ENCODE measurements at places on chromosomes 5 and 9.

DNA sequence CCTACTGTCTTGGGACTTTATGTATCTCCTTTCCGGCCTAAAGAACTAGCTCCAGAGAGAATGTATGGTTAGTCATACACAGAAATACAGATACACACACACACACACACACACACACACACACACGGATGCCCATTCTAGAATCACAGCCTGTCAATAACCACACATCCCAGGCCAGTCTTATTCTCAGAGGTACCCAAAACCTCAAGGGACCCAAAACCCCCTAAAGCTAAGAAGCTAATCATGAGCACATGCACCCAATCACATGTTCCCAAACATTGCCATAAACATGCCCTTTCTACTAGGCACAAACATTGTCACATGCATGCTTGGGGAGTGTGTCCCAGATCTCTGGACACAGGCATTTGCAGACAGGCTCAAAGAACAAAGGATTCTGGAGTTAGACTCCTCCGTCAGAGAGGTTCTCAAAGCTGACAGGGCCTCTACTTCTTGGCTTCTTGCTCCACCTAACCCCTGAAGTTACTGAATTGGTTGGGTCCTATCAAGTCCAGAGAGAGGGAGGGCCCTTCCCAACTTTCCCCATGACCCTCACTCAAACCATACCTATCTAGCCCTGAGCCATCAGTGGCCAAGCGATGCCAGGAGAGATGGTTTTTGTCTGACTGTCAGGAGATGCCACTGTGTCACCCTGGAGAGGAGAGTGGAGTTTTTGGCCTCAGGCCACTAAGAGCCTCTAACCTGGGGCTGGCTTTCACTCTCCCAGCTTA, 78.7 kb downstream of the NRG2 start:
- DNase-seq: no peak

DNA sequence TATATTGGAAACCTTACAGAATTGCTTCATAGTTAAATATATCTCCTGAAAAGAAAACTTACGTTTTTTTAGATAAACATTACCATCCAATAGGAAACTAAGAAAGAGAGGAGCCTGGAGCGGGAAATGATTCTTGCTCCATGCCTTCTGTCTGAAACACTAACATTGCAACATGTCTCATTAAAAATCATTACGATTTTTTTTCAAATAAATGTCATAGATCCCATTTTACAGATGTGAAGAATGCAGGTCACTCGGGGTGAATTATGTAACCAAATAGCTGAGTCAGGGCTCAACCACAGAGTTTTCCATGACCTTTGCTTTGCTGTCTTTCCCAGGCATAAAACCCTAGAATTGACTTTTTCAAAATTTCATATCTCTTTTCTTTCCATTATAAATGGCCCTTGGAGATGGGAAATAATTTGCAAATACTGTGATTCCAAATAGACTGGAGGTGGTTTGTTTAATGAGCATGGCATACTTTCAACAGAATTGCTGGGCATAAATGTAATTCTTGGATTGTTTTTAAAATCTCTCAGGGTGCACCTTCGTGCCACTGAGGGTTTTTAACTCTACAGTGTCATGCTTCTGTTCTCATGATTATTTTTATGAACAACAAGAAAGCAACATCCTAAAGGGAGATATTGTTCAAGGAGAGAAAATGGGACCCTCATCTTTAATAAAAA, 302.8 kb downstream of the EBF1 start:
- DNase-seq: no peak

- DNase-seq: no peak
Measured at GRCh38 chr5:170223360-170223759, 9.4 kb upstream of the C5orf58 start.

GRCh38 chr5:72465601-72466563, 41.3 kb downstream of the ZNF366 start:
- peak; percentile 22 for DNase-seq

DNA sequence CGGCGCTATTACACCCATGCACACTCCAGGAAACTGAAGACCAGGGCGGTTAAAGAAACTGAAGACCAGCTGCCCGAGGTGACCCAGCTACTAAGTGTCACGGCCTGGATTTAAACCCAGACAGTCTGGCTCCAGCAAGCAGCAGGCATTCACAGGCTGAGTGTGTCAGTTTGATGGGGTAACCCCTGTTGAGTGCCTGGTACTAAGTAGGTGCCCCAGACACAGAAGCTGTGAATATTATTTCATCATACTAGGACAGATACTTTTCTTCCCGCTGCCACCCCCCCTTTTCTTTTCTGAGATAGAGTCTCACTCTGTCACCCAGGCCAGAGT, 7.3 kb downstream of the ENG start:
- no peak for DNase-seq

DNA sequence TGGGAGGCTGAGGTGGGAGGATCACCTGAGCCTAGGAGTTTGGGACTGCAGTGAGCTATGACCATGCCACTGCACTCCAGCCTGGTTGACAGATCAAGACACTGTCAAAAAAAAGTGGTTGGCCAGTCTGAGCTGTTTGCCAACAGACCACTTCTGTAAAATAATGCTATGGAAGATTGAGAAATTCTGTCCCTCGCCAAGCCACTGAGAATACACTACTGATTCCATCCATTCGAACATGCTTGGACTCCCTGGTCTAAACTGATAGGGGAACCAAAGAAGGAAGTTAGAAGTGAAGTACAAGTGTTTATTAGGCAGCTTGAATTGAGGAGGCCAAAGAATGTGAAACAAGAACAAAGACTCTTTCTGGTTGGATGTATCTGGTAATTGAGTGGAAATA, 27.2 kb downstream of the ENC1 start:
- no peak for DNase-seq

- DNase-seq: no peak
Measured at GRCh38 chr5:135874461-135874860, 21.2 kb downstream of the IL9 start.

- DNase-seq: no peak
Measured at GRCh38 chr5:161483721-161484120, 62.8 kb downstream of the GABRB2 start.

DNA sequence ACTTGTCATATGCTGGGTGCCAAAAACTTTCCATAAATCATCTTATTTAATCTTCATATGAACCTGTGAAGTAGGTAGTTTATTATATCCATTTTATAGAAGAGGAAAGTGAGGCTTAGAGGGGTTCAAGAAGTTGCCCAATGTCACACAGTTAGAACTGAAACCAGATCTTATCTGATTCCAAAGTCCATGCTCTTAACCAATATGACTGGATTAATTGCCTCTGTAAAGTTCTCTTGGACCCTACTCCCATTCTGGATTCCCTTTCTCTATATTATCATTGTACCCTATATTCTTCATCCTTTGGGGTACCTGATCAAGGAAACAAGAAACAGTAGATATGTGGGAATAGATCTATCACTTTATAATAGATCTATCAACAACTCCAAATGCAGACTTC, 64.5 kb upstream of the GCNT4 start:
- no peak for DNase-seq

DNA sequence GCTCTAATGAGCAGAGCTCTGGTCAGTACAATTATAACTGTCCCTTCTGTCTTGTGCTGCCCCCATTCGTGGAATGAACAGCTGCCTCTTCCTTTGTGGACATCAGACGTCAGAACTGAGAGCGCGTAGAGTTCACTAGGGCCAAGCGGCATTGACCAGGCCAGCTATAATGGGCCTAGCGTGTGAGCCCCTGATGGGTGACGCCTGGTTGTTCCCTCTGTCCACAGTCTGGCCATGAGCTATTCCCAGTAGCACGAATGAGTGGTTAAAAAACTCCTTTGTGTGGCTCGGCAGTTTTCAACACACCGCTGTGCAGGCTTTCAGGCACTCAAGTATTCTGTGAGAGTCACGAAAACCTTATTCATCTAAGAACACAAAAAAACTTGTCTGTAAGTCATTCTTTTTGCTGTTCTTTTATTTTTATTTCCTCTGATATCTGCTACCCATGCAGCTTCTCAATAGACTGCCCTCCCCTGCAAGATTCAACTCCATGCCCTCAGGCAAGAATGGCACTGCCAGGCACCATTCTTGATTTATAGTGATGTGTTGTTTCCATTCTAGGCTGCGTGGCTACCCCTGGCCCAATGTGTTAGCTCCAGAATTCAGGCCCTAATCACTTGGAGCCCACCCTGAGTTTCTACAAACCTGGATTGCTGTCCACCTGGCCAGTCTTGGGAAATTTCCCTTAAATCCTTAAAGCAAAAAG, 52.5 kb downstream of the ANKDD1B start:
- no peak for DNase-seq

DNA sequence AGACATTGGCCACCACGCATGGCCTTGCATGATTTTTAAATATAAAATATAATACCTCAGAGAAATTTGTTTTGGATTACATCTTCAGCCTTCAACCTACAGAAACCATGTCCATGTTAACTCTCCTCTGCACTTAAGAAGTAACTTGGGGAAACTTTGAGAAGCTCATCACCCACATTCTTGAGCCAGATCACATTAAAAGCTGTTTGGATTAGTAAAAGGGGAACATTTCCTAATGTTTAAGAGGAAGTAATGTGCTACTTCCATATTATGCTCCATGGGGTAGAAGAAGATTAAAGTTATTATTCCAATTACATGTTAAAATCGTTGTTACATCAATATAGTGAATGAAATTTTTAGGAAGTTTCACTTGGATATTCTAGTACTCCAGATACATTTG, 10.4 kb upstream of the CEP120 start:
- DNase-seq: no peak

- DNase-seq: no peak
Measured at GRCh38 chr5:52582313-52582712, 205.4 kb upstream of the ITGA1 start.

DNA sequence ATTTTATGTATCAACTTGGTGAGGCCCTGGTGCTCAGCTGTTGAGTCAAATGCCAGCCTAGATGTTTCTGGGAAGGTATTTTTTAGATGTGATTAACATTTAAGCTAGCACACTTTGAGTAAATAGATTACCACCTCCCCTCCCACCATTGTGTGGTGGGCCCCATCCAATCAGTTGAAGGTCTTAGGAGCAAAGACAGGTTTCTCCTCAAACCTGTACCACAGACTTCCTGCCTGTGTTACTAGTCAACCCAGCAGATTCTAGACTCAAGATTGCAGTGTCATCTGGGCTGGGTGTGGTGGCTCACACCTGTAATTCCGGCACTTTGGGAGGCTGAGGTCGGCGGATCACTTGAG, 33.8 kb downstream of the MRPL36 start:
- no peak for DNase-seq

GRCh38 chr5:30581198-30581935, 612.1 kb upstream of the CDH6 start:
- DNase-seq: no peak

DNA sequence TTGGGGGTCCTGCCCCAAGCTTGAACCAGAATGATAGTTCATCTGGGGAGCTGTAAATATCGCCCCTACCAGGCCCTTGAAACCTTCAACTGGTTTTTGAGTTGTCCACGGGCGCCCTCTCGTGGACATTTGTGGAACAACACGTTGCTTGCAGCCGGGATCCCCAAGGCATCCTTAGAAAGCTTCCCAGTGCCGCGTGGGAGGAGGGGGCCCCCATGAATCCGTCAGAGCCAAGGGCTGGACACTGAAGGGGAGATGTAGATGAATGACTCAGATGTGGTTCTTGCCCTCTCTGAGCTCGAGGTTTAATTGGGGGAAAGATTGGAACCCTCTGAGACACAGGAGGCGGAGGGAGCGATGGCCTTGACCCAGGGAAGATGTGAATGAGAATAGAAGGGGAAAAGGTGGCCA, 31.8 kb upstream of the ORM1 start:
- DNase-seq: peak; percentile 60

- no peak for DNase-seq
Measured at GRCh38 chr5:6721442-6721841, 8.2 kb downstream of the TENT4A start.

DNA sequence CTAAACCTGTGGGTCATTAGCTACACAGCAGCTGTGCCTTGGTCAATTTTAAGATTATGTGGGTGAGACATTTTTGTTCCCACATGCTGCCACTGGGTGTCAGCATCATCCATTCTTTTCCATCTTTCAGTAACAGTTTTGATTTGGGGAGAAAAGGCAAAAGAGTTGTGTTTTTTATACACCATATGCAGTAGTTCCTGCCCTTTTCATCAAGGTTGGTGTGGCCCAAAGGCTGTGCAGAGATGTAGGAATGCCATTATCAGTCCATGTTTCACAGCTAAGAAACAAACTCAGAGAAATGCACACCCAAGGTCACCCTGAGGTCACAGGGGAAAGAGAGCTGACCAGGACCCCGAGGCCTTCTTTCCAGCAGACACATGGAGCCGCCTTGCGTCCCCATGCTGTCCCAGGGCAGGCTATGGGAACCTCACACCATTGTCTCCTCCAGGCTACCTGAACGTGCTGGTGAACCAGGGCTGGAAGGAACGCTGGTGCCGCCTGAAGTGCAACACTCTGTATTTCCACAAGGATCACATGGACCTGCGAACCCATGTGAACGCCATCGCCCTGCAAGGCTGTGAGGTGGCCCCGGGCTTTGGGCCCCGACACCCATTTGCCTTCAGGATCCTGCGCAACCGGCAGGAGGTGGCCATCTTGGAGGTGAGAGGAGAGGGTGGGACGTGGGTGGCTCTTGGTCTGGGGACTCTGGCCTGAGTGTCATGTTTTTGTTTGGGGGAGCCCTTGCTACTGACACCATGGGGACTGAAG, 27.8 kb upstream of the GRPEL2 start:
- peak; percentile 36 for DNase-seq

DNA sequence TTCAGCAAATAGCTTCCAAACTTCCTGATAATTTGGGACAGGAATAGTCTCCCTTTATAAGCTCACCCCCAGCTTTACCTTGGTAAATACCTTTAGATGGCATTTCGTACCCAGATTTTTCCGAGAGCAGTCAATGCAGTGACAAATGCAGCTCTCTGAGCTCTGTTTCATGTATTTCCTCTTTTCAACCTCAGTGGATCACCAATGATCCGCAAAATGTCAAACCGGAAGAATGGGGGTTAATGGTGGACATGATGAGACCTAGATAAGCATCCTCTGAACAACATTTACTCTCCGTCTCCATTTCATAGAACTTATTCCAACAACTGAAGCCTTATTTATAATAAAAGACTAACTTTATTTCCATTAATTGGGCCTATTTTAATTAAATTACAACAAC, 227.3 kb downstream of the MCTP1 start:
- no peak for DNase-seq

DNA sequence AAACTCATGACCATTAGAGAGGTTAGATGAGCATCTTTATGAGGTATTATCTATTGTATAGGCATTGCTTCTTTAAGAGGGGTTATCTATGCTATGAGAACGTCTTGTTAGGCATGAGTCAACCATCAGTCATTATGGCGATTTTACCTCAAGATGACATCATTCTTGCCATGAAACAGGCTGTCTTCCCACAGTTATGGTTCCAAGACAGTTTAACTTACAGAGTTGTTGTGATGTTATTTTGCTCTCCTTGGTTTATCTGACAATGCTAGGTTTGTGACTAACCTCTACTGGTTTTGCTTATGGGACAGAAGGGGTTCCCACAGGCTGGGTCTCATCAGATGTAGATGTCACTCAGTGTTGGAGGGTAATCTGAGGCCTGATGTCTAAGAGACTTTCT, 1864.7 kb upstream of the ACO1 start:
- DNase-seq: no peak

GRCh38 chr5:96008487-96008886, 46.8 kb upstream of the ELL2 start:
- DNase-seq: no peak

All from GM19239 (cell line).